Pulmonary artery endothelial cell (primary cell): ENCODE measurements at places on chromosomes 4 and X.

- DNase-seq, result no peak
These were observed 65.5 kb upstream of the TRIM2 start for GRCh38 chr4:153138736-153139135.

DNA sequence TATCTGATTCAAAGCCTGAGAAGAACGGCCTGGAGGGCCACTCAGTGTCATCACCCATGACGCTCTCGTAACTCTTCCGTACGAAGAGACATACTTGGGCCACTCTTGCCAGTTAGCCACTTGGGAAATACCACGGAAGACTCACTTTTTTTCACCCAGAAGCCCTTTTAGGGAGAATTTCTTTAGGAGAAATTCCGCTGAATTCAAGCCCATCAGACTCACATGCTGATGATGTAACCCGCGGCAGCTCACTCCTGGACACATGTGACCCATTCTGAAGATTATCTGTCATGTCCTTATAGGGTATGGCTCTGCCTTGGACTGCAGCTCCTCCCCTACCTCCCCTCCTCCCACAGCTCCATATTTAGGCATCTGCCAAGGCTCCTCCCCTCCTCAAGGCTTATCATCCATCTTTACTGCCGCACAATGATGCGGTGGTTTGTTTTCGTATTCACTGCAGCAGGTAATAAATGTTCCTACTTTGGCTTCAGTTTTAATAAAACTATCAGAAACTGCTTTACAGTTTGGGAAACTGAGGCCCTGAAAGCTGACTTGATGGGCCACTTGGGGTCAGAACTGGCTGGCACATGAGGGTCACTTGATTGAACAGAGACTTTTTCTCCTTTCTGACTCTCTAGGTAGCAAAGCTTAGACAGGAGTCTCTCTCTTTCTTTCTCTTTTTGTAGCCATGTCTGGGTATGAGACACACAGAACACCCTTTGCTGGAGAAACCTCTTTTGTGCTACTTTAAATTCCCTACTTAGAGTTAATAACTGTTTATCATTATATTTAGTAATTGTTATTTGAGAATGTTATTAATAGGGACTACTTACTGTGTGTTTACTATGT lies 42.1 kb downstream of the RHOH start:
- DNase-seq, result no peak

GRCh38 chr4:39278476-39278875 lies 87.7 kb downstream of the RFC1 start:
- DNase-seq, result no peak

DNA sequence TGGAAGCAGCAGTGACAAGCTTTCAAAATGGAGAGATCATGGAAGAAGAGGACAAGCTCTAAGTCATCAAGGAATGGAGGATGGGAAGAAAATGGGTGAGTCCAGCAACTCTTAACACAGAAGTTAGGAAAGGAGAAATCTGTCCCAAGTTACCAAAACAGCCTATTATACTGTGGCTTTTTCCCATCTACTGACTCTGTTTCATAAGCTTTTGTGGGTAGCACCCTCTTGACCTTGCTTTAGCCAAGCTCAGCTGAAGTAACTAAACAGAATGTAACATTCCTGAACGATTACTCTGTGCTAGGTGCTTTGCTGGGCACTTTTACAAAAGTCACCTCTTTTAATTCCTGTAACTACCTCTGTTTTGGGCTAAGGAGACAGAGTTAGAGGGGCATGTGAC lies 54.9 kb downstream of the MAP7D2 start:
- no peak for DNase-seq

- DNase-seq, result no peak
These were observed 308.8 kb downstream of the TEX13C start for GRCh38 chrX:125628435-125628834.

DNA sequence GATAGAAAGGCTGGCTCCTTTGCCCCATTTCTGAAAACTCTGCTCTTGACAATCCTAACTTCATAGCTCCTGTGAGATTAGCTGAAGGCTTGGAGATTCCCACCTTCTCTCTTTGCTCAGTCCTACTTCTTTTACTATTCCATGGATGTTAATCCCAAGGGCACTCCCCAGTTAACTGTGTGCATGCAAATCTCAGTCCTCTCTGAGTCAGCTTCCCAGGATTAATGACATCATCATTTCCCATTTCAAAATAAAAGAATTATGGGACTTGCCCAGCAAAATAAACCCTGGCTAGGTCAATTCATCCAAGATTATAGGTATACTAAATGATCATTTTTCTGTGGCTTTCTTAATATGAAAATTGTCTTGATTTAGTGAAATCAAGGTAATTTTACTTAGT lies 328.6 kb upstream of the NR3C2 start:
- DNase-seq, result no peak

DNA sequence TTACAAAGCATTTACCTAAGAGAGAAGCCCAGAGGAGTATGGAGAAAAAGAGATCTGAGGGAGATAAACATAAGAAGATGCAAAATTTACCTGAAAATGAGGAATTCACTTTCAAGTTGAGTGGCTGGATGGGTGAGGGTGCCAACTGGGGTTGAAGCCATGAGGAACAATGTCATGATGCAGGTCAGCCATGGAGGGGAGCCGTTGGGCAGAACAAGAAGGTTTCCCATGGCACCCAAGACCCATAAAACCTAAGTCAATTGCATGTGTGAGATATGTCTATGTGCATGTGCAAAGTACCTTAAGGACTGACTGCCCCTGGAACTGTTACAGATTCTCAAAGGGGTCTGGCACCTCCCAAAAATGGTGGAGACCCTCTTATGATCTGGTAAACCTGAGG lies 46.6 kb upstream of the PRRG1 start:
- no peak for DNase-seq

DNA sequence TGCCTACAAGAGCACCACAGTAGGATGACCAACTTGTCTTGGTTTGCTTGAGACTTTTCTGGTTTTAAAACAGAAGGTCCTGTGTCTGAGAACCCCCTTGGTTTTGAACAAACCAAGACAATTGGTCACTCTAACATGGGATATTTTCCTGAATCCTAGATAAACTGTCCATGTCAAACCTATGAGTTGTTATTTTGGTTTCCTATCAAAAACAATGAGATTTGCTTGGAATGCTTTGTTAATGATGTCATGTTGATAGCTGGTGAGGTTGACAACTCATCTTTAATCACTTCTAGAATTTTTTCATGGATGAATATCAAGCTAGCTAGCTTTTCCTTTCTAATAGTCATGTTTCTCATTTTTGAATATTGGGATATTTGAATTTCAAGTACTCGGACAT lies 518.3 kb upstream of the ARX start:
- no peak for DNase-seq

DNA sequence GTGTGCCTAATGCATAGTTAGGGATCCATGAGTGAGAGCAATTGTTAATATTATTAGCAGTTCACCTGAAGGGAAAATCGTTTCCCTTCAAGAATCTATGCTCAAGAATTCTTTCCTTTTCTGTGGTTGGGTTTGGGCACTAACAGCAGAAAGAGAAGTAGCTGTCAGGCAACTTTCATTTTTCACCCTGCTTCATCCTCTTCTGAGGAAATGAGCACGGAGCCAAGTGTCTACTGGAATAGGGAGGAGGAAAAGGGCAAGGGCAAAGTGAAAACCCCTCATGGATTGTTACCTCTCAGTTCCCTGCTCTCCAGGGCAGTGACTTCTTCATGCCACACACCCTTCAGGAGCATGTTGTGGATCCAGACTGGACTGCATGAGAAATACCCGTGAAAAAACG lies 2.6 kb upstream of the HPGDS start:
- DNase-seq, result no peak
